ENCODE measurements at places on chromosomes 2 and 18. TPM values are rescaled to one million over a fixed set of nuclear protein-coding genes. Genes with fewer than 3 reads are reported as not detected.
A peak's percentile ranks its signal among the peaks of the same experiment; 100 is the strongest.

DNA sequence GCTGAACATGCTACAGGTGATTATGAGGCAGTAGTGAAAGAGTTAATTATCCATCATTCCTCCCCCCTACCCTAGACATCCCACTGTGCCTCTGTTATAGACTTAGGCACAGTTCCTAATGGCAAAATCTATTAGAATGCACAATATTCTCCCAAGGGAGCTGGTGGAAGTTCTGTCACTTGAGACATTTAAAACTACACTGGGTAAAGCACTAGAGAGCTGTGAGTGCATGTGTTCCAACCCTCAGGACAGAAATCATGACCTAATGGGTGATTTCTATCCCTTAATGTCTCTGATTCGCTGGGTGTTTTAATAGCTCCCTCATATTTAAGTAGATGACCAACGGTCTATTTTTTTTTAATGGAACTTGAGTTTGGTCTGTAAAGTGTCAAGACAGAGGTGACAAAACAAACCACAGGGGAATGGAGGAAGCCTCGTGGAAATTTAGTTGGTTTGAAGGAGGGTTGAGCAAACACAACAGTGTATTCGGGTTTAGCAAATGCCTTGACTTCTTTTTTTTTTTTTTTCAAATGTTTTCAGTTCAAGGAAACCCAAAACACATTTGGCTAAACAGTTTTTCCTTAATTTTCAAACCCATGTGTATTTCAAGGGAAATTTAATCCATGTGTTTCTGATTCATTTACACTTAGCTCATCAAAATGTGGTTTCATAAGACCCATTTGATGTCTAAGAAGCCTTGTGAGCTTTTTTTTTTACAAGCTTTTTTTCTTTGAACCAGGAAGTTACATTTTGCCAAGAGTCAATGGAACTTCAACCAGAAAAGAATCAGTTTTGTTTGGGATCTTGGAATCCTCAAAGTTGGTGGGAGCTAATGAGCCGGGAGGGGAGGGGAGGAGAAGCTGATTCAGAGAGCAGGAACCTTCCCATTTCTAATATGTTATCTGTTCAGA is 665.1 kb upstream of the ZEB2 start:
- DNase-seq, result no peak

CENPO gene
- 26.5 TPM for total RNA-seq

DNA sequence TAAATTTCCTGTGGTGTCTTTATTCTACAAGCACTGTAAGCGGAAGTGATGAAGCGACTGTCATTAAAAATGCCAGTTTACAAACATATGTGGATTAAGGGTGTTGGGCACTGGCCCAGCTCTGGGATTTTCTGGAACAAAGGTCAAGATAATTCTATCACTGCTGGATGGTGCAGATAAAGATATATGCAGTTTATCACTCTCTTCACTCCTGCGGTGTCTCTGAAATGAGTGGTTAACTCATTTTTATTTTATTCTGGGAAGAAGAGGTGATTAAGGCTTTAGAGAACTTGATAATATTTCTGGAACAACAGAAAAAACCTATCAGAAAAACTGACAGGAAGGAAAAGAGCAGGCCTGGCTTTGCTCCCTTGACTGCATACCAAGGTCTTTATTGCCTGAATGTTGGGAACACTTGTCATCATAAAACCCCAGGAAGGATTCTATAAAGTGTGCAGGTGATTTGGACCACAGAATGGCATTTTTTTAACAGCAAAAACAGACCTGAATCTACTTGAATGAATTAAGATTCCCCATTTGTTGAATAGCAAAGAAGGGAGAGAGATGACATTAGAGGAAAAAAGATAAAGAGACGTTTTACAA is 32.4 kb downstream of the ABCB11 start:
- no peak for DNase-seq

DNA sequence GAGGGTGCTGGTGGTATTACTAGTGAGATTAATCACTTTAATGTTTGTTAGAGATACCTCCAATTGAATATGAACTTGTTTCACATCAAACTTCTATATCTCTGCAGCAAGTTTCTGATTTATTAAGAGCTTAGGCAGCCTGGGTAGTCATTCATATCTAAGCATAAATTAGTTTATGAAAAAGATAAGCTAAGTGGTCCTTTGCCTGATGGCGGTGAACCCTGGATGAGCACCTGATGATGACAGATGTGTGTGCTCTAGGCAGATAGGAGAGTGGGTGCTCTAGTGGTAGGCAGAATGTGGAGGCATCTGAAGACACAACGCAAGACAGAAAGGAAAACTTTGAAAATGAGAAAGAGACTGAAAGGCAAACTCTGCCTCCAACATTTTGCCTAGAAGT is 5.0 kb downstream of the FKBP7 start:
- DNase-seq, result no peak

DNA sequence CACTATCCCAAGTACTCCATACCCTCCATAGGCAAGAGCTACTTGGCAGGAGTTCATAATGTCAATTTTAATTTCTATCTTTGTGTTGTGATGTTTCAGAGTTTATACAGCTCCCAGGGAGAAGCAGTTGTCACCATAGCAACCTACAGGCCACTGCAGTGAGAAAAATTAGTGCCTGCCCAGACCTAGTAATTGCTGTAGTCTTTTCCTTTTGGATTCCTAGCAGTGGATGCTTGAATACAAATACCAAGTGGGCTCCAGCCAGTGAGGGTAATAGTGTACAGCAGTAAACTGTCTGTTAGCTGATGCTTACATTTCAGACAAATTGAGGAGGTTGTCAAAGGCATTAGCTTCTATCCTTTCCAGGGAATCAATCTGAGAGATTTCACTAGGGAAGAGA is 26.7 kb downstream of the LHCGR start:
- no peak for DNase-seq

- DNase-seq, result peak; percentile 51
Observed at GRCh38 chr2:66445076-66445924, 10.4 kb downstream of the MEIS1 start.

- DNase-seq, result no peak
Observed at GRCh38 chr18:35071819-35072247, 30.6 kb downstream of the MAPRE2 start.

DNA sequence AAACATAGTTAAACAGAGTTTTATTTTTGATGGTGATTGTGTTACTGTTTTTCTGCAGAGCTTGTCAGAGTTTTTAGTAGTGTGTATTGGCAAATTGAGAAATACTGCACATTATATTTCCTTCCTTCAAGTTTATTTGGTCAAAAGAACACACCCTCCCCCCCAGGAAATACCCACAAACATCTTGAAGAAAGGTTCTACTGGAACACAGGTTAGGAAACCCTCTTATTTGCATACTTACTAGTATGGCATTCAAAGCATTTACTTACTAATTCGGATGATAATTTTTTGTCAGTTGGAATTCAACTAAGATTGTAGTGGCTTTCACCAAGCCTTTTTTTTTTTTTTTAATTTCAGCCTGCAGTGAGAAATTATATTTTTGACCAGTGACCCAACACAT is 9.1 kb downstream of the CAB39 start:
- DNase-seq, result no peak

- DNase-seq, result no peak
Observed at GRCh38 chr2:173741759-173742158, 223.4 kb downstream of the SP3 start.

CPO gene
- not detected for total RNA-seq

ANKRD29 gene
- not detected for total RNA-seq

DNA sequence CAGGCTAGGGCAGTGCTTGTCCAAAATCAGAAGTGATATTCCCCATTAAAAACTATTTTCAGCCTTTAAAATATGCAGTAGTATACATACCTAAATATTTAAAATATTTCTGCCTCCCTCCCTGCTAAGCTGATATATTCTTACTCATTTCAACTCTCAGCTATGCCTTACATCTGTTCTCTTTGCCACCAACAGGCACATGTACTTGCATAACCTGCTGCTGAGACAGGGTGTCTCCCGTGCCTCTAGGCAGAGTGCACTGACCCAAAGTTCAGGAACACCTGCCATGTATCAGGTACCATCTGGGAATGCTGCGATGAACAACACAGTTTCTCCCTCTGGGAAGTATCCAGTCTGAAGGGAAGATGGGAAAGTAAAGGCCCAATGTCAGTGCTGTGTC is 91.7 kb downstream of the STK39 start:
- no peak for DNase-seq

DNA sequence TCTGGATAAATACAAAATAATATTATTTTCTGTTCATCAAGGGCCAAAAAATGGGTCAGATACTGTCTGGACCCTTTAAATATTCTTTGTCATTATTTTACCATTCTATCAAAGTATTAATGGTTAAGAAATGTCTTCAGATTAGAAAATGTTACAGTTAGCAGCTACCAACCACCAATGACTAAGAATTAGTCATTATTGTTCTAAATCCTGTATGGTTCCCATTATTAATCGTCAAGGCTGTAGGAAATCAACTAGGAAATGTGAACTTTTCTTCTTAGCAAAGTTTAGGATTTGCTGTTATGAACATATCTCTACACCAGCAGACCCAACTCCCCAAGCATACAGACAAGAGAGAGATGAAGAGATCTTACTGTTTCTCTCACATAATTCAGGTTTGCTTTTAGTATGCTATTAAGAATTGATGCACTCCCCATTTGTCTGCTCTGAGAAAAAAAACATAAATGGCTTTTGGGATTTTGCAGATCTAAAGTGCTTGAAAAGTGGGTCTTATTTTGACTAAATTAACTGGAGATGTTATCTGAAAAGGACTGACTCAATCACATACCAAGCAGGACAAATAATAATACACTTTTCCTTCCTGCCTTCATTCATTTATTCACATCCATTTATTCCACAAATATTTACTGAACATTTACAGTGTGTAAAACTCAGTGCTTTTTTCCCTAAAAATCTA is 147.7 kb downstream of the PPP1R1C start:
- DNase-seq, result no peak

NR4A2 gene
- total RNA-seq, result 2.2 TPM

REG1B gene
- not detected for total RNA-seq

GCA gene
- 19.7 TPM for total RNA-seq

DNA sequence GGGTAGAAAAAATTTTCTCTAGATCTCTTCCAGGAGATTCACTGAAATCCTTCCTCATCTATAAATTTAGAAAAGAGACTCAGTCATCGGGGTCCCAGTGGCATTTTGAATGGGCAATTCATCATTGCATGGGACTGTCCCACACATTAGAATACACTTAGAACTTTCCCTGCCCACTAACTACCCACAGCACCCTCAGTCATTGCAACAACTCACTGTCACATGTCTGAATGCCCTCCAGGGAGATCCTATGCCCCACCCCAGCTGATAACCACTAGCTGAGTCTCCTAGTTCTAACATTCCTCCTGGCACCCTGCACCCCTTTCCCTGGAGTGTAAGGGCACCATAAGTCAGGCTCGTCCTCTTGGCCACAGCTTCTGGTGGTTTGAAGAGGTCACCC is 89.6 kb downstream of the INSIG2 start:
- no peak for DNase-seq

GRCh38 chr2:235533616-235534385 is 40.0 kb downstream of the AGAP1 start:
- no peak for DNase-seq

DNA sequence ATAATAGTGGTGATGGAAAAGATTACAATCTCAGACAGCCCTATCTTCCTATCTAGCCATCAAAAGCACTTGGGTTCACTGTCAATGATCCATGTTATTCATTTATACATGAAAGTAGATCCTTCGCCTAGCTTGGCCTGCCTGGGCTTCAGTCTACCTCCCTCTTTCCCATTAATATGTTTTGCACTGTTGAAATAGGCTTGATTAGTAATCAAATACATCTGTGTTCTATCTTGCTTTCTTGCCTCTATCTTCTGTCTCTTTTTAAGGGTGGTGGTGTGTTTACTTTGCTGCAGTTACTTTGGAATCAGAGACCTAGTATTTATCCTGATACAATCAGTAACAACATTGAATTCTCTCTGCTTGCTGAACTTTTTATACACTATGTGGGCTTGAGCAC is 521.2 kb downstream of the TNS1 start:
- DNase-seq, result no peak

RTKN gene
- total RNA-seq, result 88.7 TPM

- DNase-seq, result no peak
Observed at GRCh38 chr18:25033747-25034471, 318.1 kb downstream of the ZNF521 start.

ALPI gene
- not detected for total RNA-seq

PDE1A gene
- total RNA-seq, result 4.2 TPM

ICOS gene
- not detected for total RNA-seq

- no peak for DNase-seq
Observed at GRCh38 chr2:158128168-158128973, 26.7 kb downstream of the UPP2 start.

DNA sequence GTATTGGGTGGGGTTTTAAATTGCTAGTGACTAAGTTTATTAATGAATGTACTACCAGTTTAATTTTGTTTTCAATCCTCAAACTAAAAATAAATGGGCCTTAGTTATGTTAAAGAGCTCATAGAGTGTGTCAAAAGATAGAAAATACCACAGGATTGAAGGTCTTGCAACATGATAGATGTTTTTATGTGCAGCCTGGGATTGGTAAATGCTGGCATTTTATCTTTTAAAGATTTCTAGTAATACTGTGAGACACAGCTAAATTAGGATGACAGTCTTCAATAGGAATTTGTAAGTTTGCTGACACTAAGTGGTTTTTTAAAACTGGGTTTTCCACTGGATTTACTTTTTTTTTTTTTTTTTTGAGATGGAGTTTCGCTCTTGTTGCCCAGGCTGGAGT is 122.3 kb downstream of the HAUS1 start:
- DNase-seq, result no peak

- no peak for DNase-seq
Observed at GRCh38 chr2:23367760-23368159, 17.2 kb upstream of the KLHL29 start.

DNA sequence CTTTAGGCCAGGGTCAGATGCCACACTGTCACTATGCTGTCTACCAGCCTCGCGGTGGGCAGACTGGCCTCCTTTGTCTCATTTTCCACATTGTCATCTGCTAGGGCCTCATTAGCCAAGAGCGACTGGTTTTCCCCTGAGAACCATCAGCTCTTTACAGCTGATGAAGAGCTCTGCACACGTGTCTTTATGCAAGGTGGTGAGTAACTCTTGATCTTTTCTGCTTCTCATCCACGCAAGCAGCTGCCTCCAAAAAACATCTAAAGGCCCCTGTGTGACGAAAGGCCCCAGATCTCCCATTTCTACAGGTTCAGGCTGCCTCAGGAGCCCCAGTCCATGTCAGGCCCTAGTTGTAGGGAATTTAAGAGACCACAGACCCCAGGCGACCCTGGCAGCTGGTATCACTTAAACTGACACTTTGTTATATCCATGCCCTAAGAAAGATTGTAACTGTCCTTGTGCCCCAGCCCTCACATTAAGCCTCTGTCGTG is 52.9 kb downstream of the DPYSL5 start:
- peak; percentile 35 for DNase-seq
